ENCODE measurements at places on chromosomes 7 and 10. TPM values are rescaled to one million over a fixed set of nuclear protein-coding genes. Genes with fewer than 3 reads are reported as not detected.

GRCh38 chr10:119419931-119420330, 122.6 kb downstream of the RGS10 start:
- no peak for DNase-seq

TAS2R41 gene
- not detected for polyA plus RNA-seq

DNA sequence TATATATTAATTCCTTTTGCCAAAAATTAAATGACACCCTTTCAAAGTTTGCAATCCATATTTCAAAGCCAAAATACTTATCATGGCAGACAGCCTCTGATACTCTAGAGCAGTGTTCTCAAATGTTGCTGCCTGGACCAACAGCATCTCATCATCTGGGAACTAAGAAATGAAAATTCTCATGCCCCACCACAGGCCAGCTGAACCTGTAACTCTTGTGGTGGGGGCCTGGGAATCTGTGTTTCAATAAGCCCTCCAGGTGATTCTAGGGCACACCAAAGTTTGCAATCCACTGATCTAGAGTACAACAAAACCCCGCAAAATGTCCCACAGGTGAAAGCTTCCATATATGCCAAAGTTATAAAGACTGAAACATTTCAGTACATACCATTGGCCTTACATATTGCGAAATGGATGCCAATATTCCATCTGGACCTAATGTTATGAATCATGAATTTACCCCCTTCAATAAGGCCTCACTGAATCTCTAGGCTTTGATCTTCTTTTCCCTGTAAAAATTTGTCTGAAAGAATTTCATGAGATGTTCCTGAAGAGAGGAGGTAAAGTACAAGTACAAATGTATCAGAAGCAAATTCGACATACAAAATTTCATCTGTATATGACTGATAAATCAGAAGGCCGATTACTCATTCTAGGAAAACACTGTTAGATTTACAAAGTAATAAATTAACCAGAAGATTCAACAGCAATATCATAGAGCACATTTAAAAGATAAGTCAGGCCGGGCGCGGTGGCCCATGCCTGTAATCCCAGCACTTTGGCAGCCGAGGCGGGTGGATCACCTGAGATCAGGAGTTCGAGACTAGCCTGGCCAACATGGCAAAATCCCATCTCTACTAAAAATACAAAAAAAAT, 25.3 kb upstream of the EPC1 start:
- DNase-seq, result no peak

DNA sequence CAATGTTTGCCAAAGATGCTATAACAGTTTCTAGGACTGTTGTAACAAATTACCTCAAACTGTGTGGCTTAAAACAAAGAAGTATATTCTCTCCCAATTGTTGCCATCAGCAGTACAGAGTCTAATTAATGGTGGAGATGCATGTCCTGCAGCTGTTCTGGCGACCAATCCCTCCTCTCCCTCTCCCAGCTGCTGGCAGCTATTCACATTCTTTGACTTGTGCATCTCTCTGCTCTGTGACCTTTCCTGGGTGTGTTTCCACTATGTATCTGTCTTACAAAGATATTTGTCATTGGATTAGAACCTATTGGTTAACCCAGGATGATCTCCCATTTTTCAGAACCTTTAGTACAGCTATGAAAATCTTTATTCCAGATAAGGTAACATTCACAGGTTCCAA, 561.7 kb upstream of the POM121L12 start:
- no peak for DNase-seq

Measured in CD8-positive, alpha-beta memory T cell (primary cell).